ENCODE measurements at places on chromosomes 3 and 15.

DNA sequence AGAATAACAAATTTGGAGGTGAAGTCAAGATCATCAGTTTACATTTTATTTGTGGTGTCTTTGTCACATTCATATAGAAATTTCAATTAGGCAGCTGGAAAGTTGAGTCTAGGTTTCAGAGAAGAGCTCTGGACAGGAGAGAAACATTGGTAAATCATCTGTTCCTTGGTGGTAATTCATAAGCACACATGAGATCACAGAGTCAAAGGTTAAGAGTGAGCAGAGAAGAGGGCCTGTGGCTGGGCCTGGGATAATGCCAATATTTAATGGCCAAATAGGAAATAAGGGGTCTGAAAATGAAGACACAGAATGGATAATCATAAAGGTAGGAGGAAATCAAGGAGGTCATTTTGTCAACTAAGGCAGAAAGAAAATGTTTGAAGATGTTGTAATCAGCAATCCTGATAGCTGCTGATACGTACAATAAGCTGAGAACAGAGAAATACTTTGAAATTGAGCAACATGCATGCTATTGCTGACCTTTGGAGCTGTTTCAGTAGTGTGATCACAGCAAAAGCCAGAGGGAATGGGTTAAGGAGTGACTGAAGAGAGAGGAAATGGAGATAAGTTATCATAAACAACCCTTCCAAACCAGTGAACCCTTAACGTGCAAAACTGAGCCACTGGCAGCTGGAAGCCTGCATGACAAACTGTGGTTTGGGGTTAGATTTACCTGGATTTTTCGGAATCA, 692.8 kb downstream of the AGBL1 start:
- no peak for DNase-seq

DNA sequence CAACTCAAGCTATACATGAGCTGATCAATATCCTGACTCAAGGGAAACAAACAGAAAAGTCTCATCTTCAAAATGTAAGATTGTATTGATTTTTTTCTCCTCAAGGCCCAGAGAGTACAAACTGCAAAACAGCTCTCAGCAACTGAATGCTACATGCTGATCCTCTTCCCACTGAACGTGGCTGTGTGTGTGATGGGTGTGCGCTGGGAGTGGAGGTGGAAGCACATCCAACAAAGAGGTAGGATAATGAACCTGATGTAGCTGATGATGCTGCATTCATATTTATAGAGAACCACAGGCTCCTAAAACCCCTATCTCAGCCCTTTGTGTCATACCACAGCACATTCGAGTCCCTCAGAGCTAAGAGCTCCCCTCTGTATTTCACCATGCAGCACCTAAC, 56.8 kb downstream of the GABRB3 start:
- no peak for DNase-seq

GRCh38 chr3:19920401-19921080, 13.5 kb downstream of the EFHB start:
- DNase-seq: no peak

- DNase-seq: peak; percentile 97
These were observed 923.1 kb downstream of the TBL1XR1 start for GRCh38 chr3:176274161-176274560.

DNA sequence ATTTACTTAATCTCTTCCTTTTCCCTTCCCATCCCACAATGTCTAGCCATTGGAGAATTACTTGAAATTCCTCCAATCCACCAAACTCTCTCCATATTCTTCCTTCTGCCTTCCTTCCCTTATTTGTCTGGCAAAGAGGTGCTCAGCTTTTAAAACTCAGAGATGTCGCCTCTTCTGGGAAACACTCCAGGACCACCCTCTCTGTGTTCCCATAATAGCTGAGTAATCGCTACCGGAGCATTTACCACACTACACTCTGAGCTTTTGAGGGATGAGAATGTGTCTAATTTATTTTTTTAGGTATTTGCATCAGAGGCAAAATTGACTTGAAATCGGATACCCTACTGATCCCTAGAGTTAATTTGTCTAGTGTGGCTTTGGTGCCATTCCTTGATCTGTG, 245.7 kb upstream of the TPRG1 start:
- no peak for DNase-seq

- no peak for DNase-seq
These were observed 225.2 kb downstream of the WDR72 start for GRCh38 chr15:53534105-53534839.

- DNase-seq: no peak
These were observed 27.4 kb downstream of the IDH2 start for GRCh38 chr15:90074916-90075315.

DNA sequence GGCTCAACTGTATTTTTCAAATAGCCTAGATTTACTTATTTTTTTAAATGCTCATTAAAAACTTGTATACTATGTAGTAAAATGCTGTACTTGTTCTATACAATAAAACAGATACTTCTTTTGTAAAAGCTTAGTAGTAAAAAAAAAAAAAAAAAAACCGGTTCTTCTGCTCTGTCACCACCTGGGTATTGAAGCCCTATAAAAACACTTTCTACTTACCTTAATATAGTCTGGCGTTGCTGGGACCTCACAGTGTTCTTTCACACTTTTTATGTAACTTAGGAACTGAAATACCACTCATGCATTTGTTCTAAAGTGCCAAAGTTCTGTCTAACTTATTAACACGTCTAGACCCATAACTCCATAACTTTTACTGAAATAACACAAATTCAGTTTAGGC, 61.4 kb downstream of the TASOR start:
- DNase-seq: no peak

DNA sequence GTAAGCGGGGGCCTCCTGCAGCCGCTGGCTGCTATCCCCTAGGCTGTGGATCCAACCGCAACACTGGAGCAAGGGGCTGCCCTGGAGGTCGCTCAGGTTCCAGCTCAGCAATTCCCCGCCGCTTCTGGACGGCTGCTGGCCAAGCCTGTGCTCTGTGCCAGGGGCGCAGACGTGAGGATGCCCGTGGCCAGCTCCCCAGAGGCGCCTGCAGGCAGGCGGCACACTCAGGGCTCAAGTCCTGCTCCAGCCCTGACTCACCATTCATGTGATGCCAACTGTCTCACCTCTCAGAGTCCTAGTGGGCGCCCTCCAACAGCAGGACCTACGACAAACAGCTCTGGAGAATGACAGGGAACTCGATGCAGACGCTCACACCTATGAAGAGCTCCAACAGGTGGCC, 31.6 kb downstream of the KLHL25 start:
- no peak for DNase-seq
